ENCODE measurements at places on chromosomes 7 and 10.

DNA sequence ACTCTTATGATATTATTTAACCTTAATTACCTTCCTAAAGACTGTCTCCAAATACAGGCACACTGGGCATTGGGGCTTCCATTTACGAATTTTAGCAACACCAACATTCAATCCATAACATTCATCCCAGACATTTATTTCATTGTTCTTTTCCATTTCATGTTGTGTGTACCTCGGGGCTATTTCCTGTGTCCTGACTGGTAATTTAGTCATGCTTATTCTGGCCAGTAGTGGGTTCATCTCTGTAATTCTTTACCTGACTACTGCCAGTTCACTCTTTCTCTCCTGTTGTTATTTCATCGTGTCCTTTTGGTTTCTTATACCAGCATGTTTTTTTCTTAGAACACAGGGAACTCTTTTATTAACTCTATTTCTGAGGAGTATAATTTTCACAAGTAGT lies 225.7 kb downstream of the PLXDC2 start:
- no peak for DNase-seq

- peak; percentile 86 for DNase-seq
These were observed 36.2 kb upstream of the GTF2IRD1 start for GRCh38 chr7:74417419-74417971.

DNA sequence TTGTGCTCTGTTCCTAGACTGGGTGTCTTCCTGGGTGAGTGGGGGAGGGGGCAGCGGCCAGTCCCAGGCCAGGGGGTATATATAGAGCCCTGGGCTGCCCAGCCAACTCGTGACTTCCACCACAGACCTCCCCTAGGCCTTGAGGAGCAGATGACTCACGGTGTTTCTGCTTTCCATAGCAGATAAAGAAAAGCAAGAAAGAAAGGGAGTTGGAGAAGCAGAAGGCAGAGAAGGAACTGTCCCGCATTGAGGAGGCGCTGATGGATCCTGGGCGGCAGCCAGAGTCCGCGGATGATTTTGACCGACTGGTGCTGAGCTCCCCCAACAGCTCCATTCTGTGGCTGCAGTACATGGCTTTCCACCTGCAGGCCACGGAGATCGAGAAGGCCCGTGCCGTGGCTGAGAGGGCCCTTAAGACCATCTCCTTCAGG lies 10.1 kb downstream of the CALHM2 start:
- peak; percentile 7 for DNase-seq

- DNase-seq = peak; percentile 46
These were observed 74.6 kb downstream of the WAPL start for GRCh38 chr10:86446987-86447386.

GRCh38 chr10:60960031-60960430 lies 16.0 kb upstream of the RHOBTB1 start:
- no peak for DNase-seq

- DNase-seq = peak; percentile 56
These were observed 731 bp downstream of the CHCHD3 start for GRCh38 chr7:133081119-133081598.

DNA sequence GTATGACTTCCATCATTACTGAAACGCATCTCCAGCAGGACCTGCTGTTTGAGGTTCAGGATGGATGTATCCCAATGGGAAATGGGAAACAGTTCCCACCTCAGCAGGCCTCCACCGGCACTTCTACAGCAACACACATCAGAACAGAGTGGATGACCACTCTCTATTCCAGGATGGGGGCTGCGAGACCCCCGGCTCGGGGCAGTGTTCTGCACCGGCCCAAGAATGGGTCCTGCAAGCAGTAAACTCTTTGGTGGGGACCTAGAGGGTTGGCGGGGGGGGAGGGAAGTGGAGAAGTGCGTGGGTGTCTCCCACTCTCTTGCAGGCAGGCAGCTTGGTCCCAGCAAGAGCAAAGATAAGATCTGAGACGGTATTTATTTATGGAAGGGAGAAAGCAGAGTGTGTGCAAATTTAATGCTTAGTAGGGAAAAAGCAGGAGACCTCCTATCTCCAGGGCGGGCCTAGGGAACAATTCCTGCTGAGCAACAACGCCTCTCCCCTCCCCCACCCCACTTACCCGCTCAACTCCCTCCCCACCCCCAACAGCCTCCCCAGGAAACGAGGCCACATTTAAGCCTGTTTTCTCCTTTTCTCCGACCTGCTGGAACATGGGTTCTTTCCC lies 4.0 kb downstream of the SFMBT2 start:
- DNase-seq = no peak

GRCh38 chr7:152340161-152340560 lies 95.6 kb downstream of the KMT2C start:
- DNase-seq = peak; percentile 34

- no peak for DNase-seq
These were observed 183.4 kb downstream of the EMX2 start for GRCh38 chr10:117725993-117726392.
